ENCODE measurements at places on chromosomes 5 and 9. TPM values are rescaled to one million over a fixed set of nuclear protein-coding genes. Genes with fewer than 3 reads are reported as not detected.

DNA sequence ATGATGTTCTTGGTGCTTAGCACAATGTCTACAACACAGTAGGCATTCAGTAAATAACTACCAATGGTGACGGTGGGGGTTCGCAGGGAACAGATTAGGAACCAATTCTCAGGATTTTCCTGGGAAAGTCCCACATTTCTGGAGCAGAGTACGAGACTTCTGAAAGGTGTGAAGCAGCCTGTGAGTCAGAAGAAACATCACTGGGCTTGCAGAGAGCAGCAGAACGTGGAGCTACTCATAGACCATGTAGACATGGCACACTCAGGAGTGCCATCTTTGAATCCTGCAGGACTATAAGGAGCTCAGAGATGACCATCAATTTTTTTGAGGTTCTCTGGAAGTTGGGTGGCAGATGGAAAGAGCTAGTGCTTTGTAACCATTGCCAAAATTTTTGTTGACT, 106.6 kb upstream of the ANKRD55 start:
- ATAC-seq, result no peak

DNA sequence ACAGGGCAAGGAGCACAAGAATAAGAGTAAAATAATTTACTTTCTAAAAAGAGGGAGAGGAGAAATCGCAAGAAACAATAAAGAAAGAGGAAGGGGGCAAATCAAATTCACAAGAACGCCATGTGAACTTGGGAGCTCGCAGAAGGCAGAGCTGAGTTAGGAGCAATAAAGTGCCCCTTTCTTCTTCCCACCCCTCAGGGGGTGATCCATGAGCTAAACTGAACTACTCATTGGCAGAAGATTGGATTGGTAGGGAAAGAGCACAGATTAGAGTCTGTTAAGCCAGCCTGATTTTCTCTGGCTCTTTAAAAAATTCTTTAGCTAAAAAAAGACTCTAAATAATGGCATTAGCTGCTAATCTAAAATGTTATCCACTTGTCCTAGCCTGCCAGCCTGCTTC, 307.5 kb downstream of the EBF1 start:
- no peak for ATAC-seq

- no peak for ATAC-seq
Measured at GRCh38 chr5:14752497-14753071, 88.1 kb downstream of the OTULIN start.

DNA sequence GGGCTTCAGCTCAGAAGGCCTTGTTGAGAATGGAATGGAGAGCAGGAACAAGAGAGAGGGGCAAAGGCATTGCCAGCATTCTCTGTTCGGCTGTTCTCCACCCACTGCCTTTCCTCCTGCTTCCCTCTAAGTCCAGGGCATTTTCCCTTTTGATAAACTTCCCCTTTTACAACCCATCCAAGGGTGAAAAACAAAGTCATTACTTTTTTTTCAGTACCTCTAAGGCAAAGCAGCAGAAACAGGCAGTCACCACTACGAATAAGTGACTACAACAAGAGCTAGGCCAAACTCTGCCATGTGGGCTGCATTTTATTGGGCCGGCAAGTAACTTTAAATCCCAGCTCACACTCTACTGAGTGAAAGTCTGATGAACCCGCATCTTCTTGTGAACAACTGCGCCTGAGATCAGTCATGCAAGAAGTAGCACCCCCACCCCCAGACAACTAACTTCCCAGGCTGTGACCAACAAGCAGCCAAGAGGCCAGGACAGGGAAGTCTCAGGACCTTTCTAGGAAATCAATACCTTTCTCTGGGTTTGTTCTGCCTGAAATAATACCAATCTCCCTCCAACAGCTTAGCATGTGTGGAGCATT, 13.1 kb downstream of the IL7R start:
- ATAC-seq, result no peak

GRCh38 chr5:151902215-151902614, 22.4 kb downstream of the GLRA1 start:
- ATAC-seq, result no peak

GRCh38 chr9:124873664-124874063, 11.7 kb downstream of the ARPC5L start:
- no peak for ATAC-seq

DNA sequence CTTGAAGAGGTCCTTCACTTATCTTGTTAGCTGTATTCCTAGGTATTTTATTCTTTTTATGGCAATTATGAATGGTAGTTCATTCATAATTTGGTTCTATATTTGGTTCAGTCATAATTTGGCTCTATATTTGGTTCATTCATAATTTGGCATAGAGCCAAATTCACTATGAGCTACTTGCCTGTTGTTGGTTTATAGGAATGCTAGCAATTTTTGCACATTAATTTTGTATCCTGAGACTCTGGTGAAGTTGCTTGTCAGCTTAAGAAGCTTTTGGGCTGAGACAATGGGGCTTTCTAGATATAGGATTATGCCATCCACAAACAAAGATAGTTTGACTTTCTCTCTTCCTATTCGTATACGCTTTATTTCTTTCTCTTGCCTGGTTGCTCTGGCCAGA, 142.2 kb downstream of the PLCXD3 start:
- no peak for ATAC-seq

GRCh38 chr5:142841511-142842265, 71.5 kb downstream of the ARHGAP26 start:
- ATAC-seq, result peak; percentile 53

DNA sequence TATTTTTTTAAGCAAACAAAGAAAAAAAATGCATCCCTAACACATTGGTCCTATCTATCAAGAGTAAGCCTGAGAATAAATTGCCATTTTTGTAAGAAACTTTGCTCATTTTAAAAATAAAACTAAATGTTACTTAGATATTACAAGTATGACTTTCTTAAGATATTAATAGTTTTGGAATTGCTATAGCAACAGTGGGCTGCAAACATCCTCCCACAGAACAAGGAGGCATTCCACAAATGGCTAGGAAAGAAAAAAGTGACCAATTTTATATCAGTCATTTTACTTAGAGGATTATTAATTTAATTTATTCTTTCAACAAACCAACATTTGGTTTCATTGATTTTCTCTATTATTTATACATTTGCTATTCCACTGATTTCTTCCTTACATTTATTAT, 63.7 kb downstream of the LURAP1L start:
- ATAC-seq, result no peak

DNA sequence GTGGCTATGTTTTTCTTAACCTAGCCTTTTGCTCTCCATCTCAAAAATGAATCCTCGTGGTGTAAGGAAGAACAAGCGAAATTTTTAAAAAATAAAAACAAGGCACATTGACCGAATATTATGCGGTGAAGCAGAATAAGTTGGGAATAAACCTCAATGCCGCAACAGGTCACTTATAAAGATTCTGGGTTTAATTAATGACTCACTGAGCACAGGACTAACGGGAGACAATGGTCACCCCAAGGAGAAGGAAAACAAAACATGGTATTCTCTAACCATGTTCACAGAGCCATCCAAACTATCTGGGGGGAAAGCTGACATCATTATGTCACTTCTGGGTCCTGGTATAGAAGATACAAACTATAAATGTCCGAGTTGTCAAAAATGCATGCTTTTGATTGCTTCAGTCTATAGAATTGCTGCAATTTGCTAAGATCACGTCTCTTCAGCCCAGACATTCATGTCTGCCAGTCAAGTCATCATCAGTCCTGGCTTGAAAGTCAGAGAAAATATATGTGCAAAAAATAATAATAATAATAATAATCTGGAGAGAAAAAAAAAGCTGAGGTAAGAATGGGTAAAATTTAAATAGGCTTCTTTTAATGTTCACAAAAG, 280.6 kb downstream of the NR2F1-AS1 start:
- ATAC-seq, result no peak

- no peak for ATAC-seq
Measured at GRCh38 chr5:167923396-167923795, 368.0 kb upstream of the WWC1 start.

DNA sequence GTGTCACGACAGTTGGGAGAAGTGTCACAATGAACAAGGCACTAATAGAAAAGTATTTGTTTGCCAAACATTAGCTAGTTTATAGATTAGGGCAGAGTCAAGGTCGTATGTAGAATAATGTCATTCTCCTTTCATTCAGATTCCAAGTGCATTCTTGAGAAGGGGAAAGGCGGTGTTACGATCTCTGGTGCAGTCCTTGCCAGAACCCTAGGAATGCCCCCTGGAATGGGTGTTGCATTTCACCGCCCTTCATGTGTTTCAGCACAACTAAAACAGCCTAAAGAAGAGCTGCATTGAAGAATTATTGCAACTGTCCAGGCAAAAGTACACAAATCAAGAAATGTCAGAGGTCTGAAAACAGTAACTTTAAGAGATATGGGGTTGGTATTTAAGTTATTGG, 721.0 kb upstream of the WWC1 start:
- no peak for ATAC-seq

The PCDHB5 gene
- 3.2 TPM for total RNA-seq

The SOX30 gene
- not detected for total RNA-seq

The SLC1A3 gene
- 8.9 TPM for total RNA-seq

The WHRN gene
- 8.4 TPM for total RNA-seq

The IRGM gene
- not detected for total RNA-seq

The GAPT gene
- 0.50 TPM for total RNA-seq

The PCDHB4 gene
- total RNA-seq, result 5.6 TPM
